ENCODE measurements at places on chromosomes 2 and 18.

DNA sequence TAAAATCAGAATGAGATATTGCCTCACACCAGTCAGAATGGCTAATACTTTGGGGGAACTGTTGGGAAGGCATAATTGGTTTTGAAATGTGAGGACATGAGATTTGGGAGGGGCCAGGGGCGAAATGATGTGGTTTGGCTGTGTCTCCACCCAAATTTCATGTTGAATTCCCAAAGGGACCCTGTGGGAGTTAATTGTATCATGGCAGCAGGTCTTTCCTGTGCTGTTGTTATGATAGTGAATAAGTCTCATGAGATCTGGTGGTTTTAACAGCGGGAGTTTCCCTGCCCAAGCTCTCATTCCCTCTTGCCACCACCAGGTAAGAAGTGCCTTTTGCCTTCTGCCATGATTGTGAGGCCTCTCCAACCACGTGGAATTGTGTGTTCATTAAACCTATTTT lies 59.6 kb downstream of the CSRNP3 start:
- DNase-seq: no peak

- no peak for DNase-seq
Observed at GRCh38 chr2:65789923-65790675, 357.7 kb upstream of the SPRED2 start.

DNA sequence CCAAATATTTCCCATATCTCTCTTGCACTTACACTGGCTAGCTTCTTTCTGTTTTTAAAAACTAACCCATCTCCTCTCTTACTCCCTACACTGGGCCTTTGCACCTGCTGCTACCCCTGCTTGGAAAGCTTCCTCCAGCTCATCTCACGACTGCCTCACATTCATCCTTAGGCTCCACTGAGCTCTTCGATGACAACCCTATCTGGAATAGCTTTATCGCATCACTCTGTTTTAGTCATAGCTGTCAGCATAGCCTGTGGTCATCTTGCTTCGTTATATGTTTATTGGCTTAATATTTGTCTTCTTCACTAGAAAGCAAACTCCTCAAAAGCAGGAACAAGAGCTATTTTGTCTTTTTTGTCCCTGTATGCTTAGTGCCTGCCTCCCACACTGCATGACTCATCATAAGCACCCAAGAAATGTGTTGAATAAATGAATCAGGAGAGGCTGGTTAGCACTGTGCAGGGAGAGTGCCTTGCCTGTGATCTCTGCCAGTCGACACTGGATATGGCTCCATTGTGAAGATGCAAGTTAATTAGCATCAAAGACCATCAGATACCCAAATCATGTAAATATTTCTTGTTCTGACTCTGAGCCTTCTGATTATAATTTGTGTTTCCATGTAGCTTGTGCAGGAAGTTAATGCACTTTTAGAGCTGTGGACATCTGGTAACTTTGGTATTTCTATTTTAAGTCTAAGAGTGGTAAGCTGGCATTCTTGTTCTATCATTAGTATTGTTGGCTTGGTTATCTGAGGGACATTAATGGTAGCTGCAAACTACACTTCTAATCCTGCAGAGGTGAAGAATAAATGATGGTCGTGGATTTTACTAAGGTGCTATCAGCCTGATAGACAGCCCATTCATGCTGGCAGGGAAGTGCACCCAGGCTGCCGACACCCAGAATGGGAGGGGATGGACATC lies 10.3 kb upstream of the DYTN start:
- DNase-seq: no peak

- no peak for DNase-seq
Observed at GRCh38 chr2:231622963-231623362, 30.3 kb downstream of the TEX44 start.

GRCh38 chr2:114025030-114025429 lies 135.1 kb downstream of the ACTR3 start:
- DNase-seq: no peak

- no peak for DNase-seq
Observed at GRCh38 chr2:65357959-65358294, 74.5 kb downstream of the SPRED2 start.

- DNase-seq: no peak
Observed at GRCh38 chr18:49648811-49649210, 87.0 kb downstream of the LIPG start.

DNA sequence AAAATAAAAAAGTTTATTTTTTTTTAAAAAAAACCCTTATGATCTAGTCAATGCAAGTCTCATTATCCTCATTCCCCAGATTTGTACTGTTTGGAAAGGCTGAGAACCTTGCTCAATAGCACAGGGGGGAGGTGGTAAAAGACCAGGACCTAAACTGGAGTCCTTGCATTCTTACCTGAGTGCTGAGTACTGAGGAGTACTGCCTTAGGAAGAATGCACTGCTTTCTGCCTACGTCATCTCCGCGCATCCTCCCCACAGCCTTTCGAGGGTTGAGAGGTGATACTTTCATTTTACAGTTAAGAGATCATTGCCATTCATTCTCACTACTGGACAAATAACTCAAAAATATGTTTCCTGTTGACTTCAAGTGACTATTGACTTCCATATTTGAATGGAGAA lies 73.8 kb downstream of the MAP3K20 start:
- peak; percentile 15 for DNase-seq

- no peak for DNase-seq
Observed at GRCh38 chr2:54949431-54949830, 100.8 kb downstream of the RTN4 start.

GRCh38 chr2:49053156-49053555 lies 101.2 kb downstream of the FSHR start:
- no peak for DNase-seq

GRCh38 chr2:180871649-180872048 lies 108.8 kb upstream of the UBE2E3 start:
- DNase-seq: no peak

- DNase-seq: no peak
Observed at GRCh38 chr18:79515331-79515730, 119.6 kb downstream of the NFATC1 start.

DNA sequence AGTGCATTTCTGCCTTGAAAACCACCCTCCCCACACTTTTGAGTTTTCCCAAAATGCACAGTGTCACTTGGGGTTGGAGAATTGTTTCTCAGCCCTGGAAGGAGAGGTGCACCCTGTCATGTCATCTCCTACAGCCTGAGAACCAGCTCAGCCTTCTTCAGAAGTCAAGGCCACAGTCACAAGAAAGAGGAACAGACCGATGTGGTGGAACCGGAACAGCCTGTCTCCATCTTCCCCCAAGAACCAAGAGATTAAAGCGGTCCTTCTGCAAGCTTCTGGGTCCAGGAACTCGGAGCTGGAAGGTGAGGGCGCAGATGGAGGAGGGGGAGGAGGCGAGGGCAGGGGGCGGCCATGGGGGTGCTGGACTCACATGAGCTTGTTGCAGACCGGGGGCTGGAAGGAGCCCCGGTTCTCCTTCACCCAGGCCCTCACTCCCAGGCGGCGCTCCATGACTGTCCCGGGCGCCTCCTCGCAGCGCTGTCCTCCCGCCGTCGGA lies 248 bp downstream of the HAAO start:
- no peak for DNase-seq

DNA sequence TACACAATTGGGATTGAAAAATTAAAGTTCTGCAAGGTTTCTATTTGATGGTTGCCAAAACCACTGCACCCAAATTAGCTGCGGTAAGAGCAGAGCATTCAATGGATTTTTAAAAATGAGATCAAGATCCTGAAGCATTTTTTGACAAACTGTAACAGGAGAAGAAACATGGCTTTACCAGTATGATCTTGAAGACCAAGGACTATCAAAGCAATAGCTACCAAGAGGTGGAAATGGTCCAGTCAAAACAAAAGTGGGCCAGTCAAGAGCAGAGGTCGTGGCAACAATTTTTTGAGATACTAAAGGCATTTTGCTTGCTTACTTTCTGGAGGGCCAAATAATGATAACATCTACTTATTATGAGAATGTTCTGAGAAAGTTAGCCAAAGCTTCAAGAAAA lies 186.8 kb downstream of the RDH14 start:
- peak; percentile 21 for DNase-seq

DNA sequence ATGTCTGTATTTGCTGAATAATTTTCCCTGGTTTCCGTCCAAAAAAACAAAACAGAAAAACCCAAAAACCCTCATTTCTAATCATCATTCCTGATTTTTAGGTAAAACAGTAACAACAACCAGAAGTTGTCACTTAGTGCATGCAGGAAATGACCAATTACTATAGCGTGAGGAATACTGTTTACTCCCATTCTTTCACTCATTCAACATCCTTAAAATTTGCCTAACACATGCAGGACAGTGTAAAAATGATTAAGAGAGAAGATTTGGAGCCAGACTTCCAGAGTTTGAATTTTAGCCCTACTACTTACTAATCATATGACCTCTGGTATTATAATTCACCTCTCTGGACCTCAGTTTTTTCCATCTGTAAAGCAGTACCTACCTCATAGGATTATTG lies 83.1 kb downstream of the FIGN start:
- DNase-seq: peak; percentile 46

- no peak for DNase-seq
Observed at GRCh38 chr2:17536416-17536815, 4.1 kb upstream of the VSNL1 start.

GRCh38 chr18:43847164-43848091 lies 570.1 kb upstream of the SYT4 start:
- no peak for DNase-seq

GRCh38 chr2:20125164-20125563 lies 73.7 kb upstream of the LAPTM4A start:
- no peak for DNase-seq

GRCh38 chr18:11889284-11889683 lies 18.8 kb downstream of the MPPE1 start:
- DNase-seq: no peak

DNA sequence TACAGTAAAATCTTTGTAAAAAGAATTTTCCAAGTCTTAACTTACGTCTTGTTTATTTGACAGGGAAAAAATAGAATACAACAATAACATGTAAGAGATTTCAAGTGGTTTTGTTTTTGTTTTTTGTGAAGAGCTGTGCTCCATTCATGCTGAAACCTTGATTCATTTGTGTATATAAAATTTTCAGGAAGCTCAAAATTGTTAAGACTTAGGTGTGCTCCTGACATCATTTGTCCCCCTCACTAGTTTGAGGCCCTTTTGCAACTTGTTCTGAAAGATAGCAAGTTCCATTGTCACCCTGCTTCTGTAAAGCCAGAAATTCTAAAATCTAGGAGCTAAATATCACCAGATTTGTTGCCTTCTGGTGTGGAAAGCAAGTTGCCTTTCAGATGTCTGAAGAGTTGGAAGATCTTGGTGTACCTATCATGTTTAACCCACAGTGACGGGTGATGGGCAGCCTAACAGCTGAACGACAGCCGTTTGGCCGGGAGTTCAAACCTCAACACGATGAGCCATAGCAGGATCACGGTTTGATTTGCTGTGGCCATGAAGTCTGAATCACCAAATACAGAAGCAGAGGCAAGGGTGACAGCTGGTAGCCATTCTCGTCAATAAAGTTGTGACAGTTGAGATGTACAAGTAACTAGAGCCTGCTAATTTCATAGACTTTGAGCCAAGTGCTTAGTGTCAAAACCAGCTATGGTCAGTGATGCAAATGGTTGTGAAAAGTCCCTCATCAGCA lies 205.5 kb upstream of the SP5 start:
- no peak for DNase-seq

DNA sequence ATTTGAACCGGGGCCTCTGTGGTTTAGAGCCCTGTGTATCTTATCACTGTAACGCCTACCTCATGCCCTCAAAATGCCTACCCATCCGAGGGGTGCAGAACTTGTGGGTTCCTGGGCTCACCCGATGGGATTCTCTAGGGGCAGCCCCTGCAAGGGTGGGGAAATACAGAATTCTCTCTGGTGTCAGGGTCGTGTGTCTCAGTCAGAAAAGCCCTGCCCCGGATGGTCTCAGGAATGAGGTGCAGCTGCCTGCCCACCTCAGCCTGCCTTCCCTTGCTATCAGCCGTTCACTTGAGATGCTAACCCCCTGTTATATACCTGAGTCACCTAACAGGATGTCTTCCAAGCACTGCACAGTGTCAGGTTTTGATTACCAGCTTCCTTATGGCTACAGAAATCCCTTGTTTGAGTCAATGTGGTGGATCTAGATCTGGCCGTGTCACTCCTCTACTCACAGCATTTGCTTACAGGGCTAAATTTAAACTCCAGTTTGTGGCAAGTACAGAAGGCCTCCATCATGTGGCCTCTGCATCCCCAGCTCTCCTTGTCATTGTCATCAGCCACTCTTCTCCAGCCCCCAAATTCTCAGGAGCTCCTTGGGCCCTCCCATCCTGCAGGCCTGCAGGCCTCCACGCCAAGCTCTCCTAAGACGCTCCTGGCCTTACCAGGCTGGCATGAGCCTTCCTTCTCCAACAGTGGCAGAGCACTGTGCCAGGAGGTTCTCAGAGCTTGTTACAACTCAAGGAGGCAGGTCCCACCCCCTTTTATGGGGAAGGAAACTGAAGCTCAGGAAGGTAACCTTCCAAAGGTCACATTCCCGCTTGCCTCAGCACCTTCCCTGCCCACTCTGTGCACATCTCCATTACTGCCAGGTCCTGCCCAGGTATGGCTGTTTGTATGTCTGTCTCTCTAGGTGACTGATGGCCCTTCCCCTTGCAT lies 14.3 kb upstream of the MAP3K2 start:
- DNase-seq: no peak

DNA sequence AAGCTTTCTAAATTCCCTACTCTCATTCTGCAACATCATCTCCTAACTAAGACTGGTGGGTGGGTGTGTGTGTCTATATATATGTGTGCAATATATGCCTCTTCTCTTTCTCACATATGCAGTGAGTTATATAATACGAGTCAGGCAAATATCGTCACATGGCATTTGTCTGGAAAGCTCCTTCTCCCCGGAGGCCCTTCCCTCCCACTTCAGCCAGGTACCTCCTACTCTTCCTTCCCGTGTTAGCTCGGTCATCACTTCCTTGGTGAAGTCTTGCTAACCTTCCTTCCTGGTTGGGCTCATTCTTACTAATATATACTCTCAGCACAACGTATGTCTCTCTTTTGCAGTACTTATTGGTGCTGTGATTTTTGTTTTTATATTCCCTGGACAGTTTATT lies 66.4 kb upstream of the NCK2 start:
- no peak for DNase-seq

- DNase-seq: no peak
Observed at GRCh38 chr2:151947813-151948165, 119.6 kb upstream of the ARL5A start.

DNA sequence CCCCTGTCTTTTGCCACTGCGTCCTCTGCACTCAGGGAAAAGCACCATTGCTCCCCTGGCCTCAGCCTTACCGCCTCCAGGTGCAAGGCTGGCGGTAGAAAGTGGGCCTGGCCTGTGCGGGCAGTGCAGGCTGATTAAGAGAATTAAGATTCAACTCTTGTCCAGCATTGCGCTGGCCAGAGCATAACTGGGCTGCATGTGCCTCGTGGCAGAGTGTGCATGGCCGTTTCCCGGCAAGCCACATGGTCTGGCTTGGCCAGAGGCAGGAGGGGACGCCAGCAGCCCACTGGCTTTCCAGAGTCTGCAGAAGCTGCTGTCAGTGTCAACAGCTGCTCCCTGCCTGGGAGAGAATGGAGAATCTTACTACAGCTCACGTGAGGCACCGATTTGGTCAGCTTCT lies 12.3 kb downstream of the NTSR2 start:
- no peak for DNase-seq

- no peak for DNase-seq
Observed at GRCh38 chr2:66595556-66595955, 160.6 kb downstream of the MEIS1 start.

All from dermis microvascular lymphatic vessel endothelial cell (primary cell).